ENCODE measurements at places on chromosomes 1 and 21.
A peak's percentile ranks its signal among the peaks of the same experiment; 100 is the strongest.

- no peak for DNase-seq
Measured at GRCh38 chr1:235597867-235598553, 51.6 kb downstream of the GNG4 start.

GRCh38 chr1:231138236-231138635 is 23.6 kb upstream of the TRIM67 start:
- DNase-seq = no peak

DNA sequence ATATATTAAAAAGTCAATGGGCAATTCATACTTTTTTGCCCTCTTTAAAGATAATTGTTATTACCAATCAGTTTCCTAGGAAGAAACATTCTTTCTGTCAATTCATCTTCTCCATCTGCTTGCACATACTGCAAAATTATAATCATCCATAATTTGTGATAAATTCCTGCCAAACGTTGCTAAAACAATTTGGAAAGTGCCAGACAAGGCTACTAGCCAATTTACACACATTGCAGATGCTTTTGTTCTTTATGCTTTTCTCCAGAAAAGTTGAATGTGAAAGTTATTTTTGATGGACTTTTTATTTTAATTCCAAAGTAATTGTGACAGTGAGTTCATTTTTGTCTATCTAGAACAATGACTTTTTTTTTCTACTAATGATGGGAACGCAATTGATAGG is 992.8 kb upstream of the ADGRL2 start:
- DNase-seq = no peak

DNA sequence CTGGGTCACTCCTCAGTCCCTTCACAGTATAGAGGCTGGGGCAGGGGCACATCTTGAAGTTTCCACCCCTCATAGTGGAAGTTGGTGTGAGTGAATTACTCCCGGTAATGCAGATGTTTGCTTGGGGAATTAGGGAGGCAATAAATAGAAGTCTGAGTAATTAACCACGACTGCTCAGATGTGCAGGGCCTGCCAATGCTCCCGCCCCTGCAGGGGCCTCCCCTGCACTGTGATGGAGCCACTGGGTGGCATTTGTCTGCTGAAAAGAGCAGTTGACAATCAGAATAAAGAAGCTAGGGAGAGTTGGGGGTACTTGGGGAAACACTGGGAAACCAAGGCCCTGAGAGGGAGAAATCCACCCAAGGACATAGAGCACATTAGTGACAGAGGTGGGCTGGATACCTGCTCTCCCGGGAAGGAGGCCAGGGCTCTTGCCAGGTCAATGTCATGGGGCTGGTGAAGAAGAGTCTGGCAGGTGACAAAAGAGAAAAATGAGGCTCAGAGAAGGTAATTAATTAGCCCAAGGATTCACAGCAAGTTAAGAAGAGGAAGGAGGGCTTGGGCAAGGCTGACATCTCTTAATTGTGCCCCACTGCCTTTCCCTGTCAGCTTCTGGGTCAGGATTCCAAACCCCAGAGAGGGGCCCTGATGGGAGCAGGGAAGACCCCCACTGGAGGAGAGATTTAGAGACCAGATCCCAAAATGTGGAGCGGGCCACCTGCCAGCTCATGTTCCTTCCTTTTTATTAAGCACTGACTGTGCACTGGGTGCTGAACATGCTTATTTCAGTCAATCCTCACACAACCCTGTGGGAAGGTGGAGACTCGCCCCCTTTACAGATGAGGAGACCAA is 436.2 kb downstream of the MATN1 start:
- DNase-seq = no peak

GRCh38 chr1:108828074-108828961 is 28.6 kb downstream of the AKNAD1 start:
- no peak for DNase-seq

DNA sequence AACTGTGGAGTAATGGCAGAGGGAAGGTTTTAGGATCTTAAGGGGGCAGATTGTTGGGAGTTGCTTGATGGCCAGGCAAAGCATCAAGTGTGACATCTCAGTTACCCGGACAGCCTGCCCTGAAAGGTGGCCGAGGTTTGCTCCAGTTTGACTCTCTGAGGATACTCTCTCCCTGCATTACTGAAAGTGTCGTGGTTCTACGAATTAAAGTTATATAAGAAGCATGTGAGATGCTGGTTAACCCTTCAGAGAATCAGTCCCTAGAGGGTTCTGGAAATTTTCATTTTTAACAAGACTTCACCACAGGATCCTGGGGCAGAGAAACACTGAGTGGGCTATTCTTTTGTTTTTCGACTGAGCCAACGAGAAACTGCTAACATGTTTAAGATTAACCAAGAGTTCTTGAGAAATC is 689 bp upstream of the ZNF644 start:
- DNase-seq = no peak

GRCh38 chr1:227780101-227781044 is 35.1 kb upstream of the PRSS38 start:
- no peak for DNase-seq

GRCh38 chr1:212545941-212546635 is 62.5 kb upstream of the ATF3 start:
- DNase-seq = no peak

DNA sequence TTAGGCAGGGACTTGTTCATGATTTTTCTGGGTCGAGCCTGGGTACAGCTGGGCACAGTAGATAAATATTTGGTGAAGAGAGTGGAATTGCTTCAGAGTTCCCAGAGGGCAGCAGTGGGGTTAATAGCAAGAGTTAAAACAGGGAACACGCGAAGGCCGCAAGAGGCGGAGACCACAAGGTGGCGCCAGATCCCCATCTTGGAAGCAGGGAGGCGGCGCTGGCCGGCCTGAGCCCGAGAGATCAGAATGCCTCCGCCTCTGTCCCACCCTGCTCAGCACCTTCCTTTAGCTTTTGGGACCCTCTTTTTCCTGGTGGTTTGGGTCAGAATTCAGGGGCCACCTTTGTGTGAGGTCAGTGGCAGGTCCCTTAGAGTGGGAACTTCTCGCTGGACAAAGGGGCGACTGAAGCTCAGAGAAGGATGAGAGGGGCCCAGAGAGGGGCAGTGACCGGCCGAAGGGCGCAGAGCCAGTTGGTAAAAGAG is 6.5 kb upstream of the PADI2 start:
- DNase-seq = peak; percentile 50

DNA sequence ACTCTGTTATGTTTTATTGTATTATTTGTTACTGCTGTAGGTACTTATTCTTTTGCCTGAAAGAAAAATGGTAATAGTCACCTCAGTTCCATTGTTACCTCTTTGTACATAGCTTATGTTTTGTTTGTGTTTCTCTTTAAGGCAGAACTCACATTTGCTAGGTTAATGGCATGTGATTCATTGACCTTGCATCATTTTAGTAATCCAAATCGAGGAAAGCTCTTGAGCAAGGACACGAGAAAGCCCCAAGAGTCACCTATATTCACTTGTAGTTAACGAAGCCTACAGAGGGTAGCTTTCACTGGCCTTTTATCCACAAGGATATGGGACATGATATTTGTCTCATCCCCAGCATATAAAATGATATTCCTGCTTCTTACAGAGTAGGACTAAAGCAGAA is 1765.2 kb downstream of the NCAM2 start:
- no peak for DNase-seq

All from cerebellar nuclear complex (tissue), 1 donor.